ENCODE measurements at places on chromosomes 7 and 10.
A peak's percentile ranks its signal among the peaks of the same experiment; 100 is the strongest.

GRCh38 chr7:116028787-116029186 lies 1.8 kb downstream of the TFEC start:
- no peak for DNase-seq

GRCh38 chr10:77361831-77362230 lies 275.8 kb downstream of the KCNMA1 start:
- DNase-seq = no peak

DNA sequence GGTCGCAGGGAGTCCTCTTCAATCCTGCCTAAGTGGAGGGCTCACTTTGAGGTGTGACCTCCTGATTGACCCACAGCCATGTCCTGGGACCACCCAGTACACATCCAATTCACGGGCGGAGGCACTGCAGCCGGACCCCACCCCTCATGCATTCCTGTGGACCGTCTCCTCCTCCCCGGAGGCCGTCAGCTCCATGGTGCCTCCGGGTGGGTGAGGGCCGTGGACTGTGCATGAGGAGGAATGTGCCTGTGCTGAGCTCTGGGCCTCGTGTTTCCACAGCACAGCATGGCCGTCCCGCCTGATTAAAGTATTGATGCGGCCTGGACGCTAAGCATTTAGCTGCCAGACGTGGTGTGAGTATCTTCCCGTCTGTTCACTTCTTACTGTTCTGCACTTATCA lies 52.8 kb downstream of the CFAP46 start:
- DNase-seq = no peak

- DNase-seq = peak; percentile 95
Measured at GRCh38 chr10:13016426-13016825, 14.9 kb upstream of the CCDC3 start.

DNA sequence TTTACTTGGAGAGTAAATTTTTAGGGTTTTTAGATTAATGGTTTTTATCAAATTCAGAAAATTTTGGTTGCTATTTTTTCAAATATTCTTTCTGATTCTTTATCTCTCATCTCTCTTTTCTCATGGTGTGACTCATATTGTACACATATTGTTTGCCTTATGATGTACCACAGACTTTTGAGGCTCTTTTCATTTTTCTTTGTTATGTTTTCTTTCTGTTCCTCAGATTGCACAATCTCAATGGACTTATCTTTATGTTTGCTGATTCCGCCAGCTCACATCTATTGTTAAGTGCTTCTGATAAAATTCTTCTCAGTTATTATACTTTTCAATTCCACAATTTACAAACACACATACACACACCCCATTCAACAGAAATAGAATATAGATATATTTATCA lies 168.2 kb upstream of the IGFBP3 start:
- DNase-seq = peak; percentile 58

GRCh38 chr10:28939281-28940157 lies 262.2 kb downstream of the BAMBI start:
- peak; percentile 97 for DNase-seq

DNA sequence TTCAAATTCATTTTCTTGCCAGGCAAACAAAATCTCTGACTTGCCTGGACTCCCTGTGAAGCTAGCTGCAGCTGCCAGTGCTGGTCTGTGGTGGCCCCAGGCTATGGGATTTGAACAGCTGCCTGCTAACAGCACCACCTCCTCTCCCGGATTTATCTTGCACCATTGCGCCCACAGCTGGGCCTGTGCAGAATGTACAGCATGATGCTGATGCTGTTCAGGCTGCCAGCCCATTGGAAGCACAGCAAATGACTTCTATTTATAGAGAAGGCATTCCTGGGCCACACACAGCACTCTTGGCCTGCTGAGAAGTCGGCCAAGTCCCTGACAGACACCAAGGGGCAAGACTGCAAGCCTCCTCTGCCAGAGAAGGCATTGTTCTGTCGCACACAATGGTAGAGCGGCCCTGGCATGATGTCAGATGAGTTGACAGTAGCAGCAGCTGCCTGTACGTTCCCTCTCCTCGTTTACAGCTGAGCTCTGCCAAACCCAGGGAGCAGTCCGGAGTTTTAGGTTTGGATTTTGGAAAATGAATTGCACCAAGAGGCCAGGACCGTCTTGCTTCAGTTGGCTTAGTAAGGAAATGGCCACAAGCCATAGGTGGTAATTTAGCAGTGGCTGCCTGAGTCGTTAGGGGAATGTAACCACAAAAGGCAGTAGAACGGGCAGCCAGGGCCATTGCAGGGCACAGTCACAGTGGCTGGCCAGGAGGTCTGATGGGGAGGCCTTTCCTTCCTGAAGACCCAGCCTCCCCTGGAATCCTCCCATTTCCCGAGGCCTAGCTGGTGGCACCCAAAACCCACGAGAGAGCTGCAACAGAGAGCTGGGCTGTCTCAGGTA lies 38.5 kb downstream of the MTURN start:
- DNase-seq = peak; percentile 68

DNA sequence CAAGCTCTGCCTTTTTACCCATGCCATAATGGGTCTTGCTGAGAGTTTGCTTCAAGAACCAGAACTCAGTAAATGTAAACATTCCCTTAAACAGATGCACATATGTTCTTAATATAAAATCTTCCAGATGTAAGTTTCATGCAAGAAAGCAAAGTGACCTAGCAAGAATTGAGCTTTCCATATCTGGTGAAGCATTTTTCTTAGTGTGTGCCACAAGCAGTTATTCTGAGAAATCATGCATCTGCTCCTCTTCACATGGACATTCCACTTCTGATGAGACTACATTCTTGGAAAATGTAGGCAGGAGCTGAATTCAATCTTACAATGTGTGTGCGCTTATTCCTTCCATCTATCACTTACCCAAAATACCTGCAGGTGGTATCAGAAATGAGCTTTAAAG lies 227.8 kb upstream of the LRRTM3 start:
- DNase-seq = no peak

DNA sequence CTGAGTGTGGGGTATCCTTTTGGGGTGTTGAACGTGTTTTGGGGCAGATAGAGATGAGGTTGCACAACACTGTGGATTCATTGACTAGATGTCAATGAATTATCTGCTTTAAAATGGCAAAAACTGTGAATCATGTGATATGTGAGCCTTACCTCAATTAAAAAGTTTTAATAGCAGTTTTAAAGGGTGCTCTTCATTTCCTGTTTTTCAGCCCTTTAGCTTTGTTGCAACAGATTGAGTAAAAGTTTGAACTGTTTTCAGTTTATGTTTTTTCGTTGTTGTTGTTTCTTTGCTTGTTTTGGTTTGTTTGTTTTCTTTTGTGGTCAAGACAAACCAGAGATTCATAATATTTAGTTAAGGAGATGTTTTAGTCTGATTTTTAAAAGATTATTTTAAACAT lies 9.4 kb downstream of the TAS2R41 start:
- DNase-seq = no peak

- DNase-seq = peak; percentile 24
Measured at GRCh38 chr7:44769776-44770294, 21.2 kb downstream of the ZMIZ2 start.

GRCh38 chr7:106486331-106486730 lies 174.6 kb downstream of the CCDC71L start:
- DNase-seq = no peak

DNA sequence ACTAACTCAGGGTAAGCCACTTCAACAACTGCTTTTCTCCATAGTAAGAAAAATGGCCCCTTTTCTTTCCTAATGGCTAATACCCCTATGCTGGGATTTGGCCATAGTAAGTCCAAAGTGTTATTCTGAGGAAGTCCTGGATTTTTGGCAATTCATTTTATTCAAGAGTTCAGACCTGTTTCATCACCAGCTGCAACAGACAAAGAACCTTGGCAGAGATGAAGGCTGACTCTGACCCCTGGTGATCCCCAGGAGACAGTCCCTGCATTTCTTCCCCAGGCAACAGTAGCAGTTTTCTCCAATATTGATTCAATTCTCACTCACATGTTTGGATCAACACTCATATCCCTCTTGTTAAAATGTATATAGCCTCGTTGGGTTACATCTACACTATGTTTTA lies 145.2 kb downstream of the RNF133 start:
- DNase-seq = no peak

GRCh38 chr10:43273997-43274396 lies 7.1 kb upstream of the RASGEF1A start:
- no peak for DNase-seq

All from brain microvascular endothelial cell (primary cell).